ENCODE measurements at places on chromosomes 2 and 18.

- DNase-seq = no peak
Measured at GRCh38 chr2:218615868-218616315, 8.2 kb downstream of the PLCD4 start.

DNA sequence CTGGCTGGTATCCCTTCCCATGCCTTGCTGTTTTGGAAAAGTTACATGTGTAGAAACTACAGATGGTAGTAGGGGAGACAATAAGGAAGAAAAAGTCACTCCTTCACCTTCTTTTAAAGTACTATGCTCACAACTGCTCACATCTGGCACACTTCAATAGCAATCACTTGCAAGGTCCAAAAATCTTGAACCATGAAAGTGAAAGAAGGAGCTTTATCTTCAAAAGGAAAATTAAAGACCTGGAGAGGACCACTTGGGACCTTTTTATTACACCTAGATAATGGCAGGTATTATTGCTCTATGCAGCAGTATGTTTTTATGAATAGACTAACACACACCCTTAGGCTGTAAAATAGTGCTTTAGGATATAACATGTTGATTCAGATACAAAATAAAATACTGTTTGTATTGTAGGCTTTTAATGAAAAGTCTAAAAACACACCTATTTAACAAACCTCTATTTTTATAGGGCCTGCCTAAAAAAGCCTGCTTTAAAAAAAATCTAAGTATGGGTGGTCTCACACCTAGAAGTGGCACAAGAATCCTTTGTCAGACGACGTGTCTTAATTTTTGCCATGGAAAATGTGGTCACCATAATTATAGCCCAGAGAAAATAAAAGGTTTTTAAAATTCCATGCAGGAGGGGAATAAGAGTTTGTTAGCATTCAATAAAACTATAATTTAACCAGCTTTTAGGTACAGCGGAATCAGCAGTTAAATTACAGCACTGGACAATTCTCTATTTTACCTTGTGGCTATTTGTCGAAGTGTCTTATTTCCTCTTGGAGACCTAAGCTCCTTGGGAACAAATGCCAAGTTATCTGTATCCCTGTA is 124.0 kb downstream of the BCL2 start:
- no peak for DNase-seq

GRCh38 chr2:85695691-85696668 is 1.8 kb downstream of the GNLY start:
- no peak for DNase-seq

- no peak for DNase-seq
Measured at GRCh38 chr2:127256381-127256780, 36.3 kb upstream of the CYP27C1 start.

- no peak for DNase-seq
Measured at GRCh38 chr18:21004726-21005125, 106.9 kb downstream of the ROCK1 start.

DNA sequence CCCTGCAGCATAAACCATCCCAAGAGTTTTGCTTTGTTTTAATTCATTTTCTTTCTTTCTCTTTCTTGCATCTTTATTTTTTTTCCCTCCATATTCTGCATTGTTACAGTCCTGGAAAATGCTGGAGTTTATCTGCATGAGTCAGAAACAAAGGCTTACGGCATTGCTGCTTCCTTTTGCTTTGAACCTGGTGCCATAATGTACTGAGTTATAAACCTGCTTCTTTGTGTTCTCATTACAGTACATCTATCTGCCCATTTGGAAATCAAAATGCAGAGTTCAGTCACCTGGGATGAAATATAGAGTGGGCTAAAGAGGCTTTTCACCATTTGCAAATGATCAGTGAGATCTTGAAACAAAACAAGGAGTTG is 1009.2 kb upstream of the FANCL start:
- no peak for DNase-seq

GRCh38 chr2:168176402-168176801 is 71.0 kb downstream of the STK39 start:
- no peak for DNase-seq

GRCh38 chr2:227376656-227377396 is 2.3 kb downstream of the TM4SF20 start:
- DNase-seq = no peak

DNA sequence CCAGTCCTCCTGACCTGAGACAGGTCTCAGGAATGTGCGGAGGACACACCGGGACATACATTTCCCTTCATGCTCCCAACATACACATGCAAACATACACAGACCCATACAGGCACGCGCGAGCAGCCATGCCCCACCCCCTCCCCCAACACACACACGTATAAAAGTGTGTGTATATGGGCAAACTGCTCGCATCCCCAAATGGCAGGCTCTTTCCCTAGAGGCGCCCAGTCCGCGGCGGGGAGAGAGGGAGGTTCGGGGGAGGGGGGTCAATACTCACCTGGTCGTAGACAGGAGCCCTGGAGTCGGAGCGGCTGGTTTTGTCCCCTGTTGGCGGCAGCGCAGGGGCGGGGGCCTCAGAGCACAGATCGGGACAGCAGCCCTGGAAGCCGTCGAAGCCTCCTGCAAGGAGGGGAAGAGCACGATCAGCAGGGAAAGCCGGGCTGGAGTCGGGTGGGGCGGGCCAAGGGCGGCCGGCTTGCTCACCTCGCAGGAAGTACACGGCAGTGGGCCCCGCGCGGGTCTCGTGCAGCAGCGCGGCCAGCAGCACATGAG is 682 bp downstream of the DUSP2 start:
- no peak for DNase-seq

- no peak for DNase-seq
Measured at GRCh38 chr18:49690312-49690711, 123.0 kb downstream of the ACAA2 start.

- DNase-seq = no peak
Measured at GRCh38 chr2:51472783-51473182, 440.9 kb upstream of the NRXN1 start.

DNA sequence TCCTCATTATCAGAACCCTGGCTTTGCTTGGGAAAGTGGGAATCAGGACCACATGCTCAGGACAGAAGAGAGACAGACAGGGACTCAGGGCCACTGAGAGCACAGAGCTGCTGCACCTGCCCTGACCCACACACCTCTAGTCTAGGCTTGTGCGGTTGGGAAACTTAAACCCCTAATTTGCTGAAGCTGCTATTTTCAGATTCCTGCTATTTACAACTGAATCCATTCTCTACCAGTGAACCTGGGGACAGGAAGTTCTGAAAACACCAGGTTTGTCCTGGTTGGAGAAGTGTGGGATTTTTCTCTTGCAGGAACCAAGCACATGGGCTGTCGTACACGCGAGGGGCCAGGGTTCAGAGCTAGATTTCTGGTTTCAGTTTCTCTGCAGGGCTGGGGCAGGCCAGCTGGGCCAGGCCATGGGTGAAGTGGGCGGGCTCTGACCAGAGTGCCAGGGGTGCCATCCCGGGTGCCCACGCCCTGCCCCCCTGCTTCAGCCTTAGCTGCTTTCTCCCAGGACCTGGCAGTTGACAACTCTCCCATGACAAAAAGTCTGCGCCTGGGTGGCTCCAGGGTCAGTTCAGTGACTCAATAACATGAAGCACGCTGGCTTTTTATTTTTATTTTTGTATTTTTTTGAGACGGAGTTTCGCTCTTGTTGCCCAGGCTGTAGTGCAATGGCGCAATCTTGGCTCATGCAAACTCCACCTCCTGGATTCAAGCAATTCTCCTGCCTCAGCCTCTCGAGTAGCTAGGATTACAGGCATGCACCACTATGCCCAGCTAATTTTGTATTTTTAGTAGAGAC is 51.3 kb upstream of the SLC1A4 start:
- DNase-seq = no peak

DNA sequence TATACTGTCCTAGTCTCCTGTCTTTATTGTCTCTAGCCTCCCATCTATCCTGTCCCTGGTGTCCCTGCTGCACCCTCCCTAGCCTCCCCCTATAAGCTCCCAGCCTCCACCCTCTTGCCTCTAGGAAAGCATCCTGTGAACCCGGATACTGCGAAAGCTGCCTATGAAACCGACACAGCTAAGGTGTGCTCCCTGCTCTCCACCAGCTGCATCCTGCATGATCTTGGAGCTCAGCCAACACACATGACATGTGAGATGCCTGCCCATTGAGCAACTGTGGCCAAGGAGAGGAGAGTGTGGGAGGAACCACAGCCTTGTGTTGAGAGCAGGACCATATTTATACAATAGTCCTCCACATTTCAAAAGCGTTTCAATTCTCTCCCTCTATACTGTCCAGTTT is 187.1 kb downstream of the ZBTB7C start:
- DNase-seq = peak; percentile 90

GRCh38 chr2:24613154-24613814 is 122.2 kb downstream of the NCOA1 start:
- peak; percentile 14 for DNase-seq

GRCh38 chr18:26853401-26853800 is 12.1 kb downstream of the AQP4 start:
- DNase-seq = no peak

- DNase-seq = no peak
Measured at GRCh38 chr18:48580782-48581181, 42.0 kb downstream of the CTIF start.

DNA sequence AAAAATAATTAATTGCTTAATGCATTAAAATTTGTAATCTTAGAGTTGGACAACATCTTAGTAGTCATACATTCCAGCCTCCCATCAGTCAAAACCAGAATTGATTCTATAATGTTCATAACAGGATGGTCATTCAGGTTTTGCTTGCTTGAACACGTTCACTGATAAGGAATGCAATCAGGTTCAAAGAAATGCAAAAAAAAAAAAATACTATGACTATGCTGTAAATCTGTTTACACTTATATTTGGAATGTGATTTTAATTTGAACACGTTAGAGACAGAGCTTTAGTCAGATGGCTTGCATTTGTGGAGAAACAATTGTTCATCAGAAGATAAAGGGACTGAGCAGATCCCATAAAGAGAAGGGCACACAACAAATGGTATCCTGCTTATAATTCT is 131.3 kb upstream of the UNC80 start:
- DNase-seq = no peak

DNA sequence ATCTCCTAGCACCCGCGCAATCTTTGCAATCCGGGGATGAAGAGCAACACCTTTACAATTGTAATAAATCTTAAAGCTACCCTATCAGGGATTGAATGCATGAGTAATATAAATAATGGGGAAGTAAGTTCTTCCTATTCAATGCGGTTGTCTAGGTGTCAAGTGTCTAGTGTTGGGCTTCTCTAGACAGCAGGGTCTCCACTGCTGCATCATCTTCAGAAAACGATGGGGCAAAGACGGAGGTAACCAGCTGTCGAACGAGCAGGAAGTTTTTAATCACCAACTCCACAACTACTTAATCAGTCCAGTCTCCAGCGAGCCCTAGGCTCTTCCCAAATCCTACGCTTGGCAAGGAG is 573 bp downstream of the STAM2 start:
- peak; percentile 14 for DNase-seq

GRCh38 chr2:8650256-8650655 is 31.6 kb upstream of the ID2 start:
- DNase-seq = no peak

- DNase-seq = no peak
Measured at GRCh38 chr2:88281302-88282217, 111.4 kb downstream of the THNSL2 start.

DNA sequence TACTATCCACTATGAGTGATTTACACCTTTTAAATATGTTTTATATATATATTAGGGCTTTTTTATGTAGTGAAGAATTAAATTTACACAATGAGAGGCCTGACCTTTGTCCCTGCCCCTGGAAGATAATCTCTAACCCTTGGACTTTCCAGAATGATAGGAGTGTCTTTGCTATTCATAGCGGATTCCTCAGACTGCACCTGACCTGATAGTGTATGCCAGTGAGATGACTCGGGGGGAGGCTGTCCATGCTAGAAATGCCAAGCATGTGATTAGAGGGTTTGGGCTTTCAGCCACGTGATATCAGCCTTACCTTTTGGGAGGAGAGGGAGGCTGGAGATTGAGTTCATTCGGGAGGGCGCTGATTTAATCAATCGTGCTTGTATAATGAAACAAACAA is 44.1 kb upstream of the LHCGR start:
- DNase-seq = no peak

GRCh38 chr2:82120115-82120514 is 1815.6 kb upstream of the LRRTM1 start:
- DNase-seq = no peak
